ENCODE measurements at places on chromosomes 3 and 15.
A peak's percentile ranks its signal among the peaks of the same experiment; 100 is the strongest.

- no peak for DNase-seq
Observed at GRCh38 chr15:87907676-87908446, 348.7 kb downstream of the NTRK3 start.

DNA sequence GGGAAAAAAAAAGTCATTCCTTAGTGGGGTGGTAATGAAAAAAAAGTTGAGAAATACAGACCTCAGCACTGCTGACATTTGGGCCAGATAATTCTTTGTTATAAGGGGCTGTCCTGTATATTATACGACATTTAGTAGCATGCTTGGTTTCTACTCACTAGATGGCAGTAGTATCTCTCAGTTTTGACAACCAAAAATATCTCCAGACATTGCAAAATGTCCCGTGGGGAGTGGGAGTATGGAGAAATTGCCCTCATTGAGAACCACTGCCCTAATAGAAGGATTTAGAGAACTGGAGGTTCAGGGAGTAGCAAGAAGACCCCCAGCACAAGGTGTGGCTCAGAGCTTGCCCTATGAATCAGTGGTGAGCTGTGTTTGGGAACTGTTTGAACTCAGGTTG lies 28.6 kb upstream of the TEX264 start:
- no peak for DNase-seq

- DNase-seq = no peak
Observed at GRCh38 chr3:180295811-180296210, 259.1 kb upstream of the PEX5L start.

GRCh38 chr15:90138071-90138833 lies 36.0 kb upstream of the IDH2 start:
- no peak for DNase-seq

- DNase-seq = no peak
Observed at GRCh38 chr3:9507586-9508578, 45.7 kb downstream of the LHFPL4 start.

DNA sequence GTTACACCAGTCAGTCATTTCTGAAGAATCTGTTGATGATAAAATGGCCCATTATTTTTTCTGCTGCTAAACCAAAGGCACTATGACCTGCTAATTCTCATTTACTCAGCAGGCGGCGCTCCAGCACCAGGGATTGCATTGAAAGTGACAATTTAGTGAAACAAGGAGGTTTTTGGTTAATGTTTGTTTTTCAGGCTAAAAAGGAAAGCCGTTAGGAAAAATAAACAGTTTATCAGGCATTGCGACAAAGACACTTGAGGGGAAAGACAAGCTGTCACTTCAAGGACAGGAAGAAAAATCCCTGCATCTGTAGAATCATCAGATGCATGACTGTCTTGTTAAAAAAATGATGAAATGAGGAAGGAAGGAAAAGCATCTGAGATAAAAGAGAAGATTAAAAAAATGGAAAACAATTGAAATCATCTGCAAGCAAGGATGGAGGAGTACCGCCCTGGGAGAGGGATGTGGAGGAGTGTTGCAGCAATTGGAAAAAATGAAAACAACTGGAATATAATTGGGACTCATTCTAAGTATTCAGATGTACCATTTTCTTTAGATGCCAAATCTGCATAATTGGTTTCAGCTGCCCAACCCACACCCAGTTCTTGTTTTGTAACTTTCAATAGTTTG lies 54.0 kb downstream of the NR1D2 start:
- peak; percentile 48 for DNase-seq

- peak; percentile 1 for DNase-seq
Observed at GRCh38 chr15:99105514-99106341, 848 bp downstream of the SYNM start.

GRCh38 chr3:118682921-118683320 lies 351.7 kb downstream of the IGSF11 start:
- DNase-seq = no peak

- no peak for DNase-seq
Observed at GRCh38 chr3:125087768-125088391, 32.1 kb upstream of the HEG1 start.

DNA sequence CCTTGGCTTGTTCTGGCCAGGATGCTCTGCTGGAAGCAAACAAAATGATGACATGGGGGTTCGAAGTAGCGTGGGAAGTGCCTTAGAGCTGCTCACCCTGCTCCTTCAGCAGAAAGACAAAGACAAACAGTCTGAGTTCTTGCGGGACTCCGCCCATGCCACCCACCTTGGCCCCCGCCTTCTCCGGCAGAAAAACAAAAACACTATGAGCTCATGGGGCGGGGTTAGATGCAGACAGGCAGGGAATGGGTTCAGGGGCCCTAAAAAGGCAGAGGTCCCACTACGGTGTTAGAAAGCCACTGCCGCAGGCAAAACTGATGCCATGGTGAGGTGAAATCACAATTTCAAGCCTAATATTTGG lies 9.7 kb upstream of the NCKIPSD start:
- DNase-seq = no peak

DNA sequence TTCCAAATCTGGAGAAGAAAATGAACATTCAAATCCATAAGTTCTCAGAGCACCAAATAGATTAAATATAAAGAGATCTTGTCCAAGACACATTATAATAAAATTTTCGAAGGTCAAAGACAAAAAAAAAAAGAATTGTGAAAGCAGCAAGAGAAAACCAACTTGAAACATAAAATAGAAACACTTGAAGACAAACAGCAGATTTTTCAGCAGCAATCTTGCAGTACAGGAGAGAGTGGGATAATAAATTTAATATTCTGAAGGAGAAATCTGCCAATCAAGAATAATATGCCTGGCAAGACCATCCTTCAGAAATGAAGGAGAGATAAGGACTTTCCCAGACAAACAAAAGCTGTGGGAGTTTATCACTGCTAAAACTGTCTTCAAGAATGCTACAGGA lies 150.5 kb upstream of the COL8A1 start:
- no peak for DNase-seq
